ENCODE measurements at places on chromosomes 1 and 21.

DNA sequence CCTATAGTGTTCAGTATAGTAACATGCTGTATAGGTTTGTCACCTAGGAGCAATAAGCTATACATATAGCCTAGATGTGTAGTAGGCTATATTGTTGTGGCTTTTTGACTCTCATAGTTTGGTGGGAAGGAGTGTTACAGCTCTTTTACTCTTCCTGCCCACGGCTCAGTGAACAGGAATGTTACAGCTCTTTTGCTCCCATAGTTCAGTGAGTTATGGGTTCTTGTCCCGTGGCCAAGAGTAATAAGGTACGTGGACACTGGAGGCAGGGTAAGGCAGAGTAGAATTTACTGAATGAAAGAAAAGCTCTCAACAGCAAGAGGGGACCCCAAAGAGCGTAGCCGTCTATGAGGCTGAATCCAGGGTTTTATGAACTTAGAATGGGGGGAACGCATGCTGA lies 734.3 kb downstream of the ADGRL2 start:
- DNase-seq = no peak

DNA sequence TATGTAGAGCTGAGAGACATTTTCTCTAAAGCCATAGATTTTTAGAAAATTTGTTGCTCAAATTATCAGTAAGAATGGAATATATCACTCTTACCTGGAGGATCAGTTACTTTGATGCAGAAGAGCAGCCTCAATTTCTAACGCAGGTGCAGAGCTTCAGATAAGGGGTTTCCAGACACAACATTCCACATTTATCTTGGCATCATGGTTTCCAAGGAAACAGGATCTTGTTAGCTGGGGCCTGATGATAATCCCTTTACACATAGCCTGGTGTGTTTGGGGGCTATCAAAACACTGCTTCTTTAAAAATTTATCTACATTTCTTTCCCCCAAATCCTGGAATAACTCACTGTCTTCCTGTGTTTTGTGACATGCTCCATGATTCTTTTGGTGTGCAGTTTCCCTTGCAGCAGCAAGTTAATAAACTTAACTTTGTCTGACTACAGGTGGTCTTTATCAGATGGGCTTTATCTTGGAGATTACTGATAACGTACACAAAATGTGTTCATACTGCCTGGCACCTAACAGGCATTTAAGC lies 2.7 kb upstream of the STX12 start:
- no peak for DNase-seq

GRCh38 chr21:38170283-38170682 lies 86.5 kb upstream of the KCNJ15 start:
- no peak for DNase-seq

DNA sequence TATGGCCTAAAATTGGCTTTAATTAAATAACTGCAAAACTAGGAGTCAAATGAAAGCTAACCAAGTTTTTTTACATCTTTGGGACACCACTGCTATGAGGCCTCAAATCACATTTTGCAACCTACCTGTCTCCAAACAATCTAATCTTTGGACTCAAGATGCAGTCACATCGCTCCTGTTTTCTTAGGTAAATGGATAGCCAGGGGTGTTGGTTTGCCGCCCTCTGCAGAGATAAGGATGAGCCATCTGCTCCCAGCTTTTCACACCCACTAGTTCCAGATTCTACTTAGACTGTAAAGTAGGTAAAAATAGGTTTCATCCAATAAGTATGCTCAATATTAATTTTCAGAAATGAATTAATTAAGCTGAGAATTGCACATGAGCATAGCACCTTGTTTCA lies 456.5 kb downstream of the KIF26B start:
- no peak for DNase-seq

DNA sequence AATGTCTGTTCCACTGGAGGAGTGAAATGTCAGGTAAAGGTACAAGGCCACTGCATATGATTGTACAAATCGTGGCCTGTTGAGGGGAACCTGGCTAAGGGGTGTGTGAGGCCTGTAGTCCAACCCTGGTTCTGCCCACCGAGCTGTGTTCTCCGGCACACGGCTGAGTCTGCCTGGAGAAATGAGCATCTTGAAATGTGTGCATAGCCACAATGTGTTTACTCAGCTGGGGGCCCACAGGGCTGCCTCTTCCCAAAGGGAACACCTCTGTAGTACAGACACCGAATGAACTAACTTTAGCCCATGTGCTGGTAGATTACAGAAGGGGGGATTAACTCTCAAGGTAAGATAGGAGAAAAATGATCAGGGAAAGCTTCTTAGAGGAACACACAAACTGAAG lies 30.2 kb downstream of the AK4 start:
- no peak for DNase-seq

GRCh38 chr1:23419180-23419579 lies 5.4 kb downstream of the TCEA3 start:
- no peak for DNase-seq

All from CD8-positive, alpha-beta T cell (primary cell).